ENCODE measurements at places on chromosomes 3 and 15.
A peak's percentile ranks its signal among the peaks of the same experiment; 100 is the strongest.

DNA sequence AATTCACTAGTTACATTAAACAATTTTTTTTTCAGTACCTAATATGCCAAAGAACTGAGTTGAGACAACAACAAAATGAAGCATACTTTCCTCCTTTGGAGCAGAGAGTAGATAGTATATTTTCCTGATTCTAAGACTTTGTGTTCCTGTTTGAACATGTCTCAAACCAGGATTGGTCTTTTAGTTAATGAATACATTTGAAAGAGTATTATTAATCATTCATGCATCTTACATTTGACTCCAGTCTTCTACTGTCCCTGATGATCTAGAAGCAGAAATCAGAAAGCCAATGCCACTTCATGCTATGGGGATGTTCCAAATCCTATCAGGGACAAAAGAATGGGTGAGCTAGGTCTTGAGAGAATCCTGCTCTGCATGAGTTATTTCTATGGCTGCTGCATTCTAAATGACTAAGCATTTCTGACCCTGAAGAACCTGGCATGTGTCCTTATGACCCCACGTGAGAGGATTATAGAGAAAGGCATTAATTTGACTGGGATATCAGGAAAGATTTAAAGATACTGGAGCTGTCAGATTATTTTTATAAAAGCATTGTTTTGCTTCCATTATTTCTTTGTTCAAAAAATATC, 32.9 kb upstream of the MBNL1 start:
- peak; percentile 62 for DNase-seq

GRCh38 chr3:170137986-170138385, 43.5 kb downstream of the PHC3 start:
- peak; percentile 22 for DNase-seq

DNA sequence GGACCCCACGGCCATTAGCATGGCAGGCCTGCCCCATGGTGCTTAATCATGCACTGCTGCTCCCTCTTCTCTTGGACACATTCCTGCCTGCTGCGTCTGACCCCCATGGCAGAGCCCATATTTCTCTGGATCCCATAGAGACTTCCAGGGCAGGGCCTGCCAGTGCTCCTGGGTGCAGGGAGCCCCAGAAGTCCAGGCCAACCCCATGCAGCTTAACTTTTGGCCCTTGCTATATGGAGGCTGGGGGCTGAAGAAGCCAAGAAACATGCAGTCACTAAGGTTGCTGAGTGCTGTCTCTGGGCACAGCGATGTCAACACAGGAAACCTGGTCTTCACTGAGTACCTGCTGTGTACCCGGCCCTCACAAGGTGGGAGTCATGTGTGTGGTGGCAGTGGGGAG, 11.3 kb upstream of the PRKCD start:
- DNase-seq: no peak

GRCh38 chr3:168117059-168117458, 21.3 kb upstream of the GOLIM4 start:
- DNase-seq: peak; percentile 43

DNA sequence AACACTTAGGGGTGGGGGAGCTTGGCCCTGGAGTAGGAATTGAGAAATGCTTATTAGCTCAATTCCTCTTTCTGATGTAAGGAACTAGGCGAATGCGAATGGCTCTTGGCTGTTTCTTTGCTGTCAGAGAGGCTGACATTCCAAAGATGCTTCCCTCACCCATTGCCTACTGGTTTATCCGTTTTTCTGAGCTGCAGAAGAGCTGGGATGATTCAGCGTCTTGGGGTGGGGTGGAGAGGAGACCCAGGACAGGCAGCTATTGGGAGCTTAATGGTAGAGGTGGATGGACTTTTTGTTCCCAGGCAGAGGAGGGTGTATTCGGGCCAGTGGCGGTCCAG, 9.8 kb downstream of the PLEKHO2 start:
- DNase-seq: peak; percentile 56

- DNase-seq: no peak
These were observed 71.6 kb downstream of the IMPG2 start for GRCh38 chr3:101248736-101249135.

GRCh38 chr3:102511639-102512038, 76.8 kb downstream of the ZPLD1 start:
- no peak for DNase-seq

DNA sequence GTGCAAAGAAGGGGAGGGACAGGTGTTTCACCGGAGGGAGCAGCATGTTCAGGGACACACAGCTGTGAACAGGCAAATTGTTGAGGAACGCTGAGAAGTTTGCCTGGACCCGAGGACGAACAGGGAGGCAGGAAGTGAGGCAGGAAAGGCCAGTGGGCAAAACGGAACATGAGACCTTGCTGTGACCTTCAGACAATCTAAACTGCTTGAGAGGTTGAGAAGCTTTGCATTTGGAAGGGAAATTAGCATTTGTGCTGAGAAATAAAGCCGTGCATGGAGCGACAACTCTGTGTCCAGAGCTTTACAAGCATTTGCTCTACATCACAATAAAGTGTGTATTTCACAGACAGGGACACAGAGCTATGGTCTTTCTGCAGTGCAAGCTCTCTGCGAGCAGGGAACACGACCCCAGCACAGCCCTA, 47.9 kb downstream of the CDC25A start:
- DNase-seq: no peak

DNA sequence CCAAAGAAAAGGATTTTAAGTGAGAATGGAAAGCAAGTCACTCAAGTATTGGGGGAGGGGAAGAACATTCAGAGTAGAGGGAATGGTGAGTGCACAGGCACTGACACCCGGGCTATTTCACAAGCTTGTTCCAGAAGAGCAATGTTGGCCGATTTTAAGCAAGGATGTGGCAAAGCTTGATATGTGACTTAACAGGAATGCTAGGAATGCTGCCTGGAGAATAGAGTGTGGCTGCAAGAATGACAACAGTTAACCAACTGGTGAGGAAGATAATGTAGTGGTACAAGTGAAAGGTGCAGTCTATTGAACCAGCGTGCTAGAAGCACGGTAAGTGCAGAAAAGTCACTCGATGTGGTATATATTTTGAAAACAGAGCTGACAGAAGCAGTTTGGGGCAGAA, 6.2 kb upstream of the CCDC80 start:
- no peak for DNase-seq

DNA sequence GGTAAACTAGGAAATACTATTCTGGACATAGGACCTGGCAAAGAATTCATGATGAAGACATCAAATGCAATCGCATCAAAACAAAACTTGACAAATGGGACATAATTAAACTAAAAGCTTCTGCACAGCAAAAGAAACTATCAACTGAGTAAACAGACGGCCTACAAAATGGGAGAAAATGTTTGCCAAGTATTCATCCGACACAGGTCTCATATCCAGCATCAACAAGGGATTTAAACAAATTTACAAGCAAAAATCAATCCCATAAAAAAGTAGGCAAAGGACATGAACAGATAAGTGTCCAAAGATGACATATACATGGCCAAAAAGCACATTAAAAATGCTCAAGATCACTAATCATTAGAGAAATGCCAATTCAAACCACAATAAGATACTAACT, 1088.9 kb downstream of the NAALADL2 start:
- no peak for DNase-seq

DNA sequence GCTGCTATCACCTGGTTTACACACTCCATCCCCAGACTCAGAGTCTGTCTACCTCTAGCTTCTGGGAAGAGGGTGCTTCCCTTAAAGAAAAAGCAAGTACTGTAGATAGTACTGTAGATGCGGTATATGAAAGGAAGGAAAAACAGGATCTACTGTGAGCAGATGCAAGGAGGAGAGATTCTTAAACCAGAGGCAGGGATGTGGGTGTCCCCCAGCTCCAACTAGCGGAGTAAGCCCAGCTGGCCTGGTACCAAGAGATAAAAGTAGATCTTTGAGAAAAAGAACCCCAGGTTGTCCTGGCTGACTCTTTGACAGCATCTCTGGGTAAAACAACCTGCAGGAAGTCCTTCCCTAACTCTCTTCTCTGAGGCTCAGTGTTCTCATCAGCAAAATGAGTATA, 523.7 kb upstream of the PROK2 start:
- DNase-seq: peak; percentile 66

- no peak for DNase-seq
These were observed 163.7 kb downstream of the MEIS2 start for GRCh38 chr15:36936613-36937012.

- no peak for DNase-seq
These were observed 45.9 kb upstream of the CP start for GRCh38 chr3:149267565-149267964.

- DNase-seq: no peak
These were observed 300.3 kb downstream of the TAFA4 start for GRCh38 chr3:68631850-68632545.

GRCh38 chr3:72750405-72750965, 97.8 kb downstream of the SHQ1 start:
- no peak for DNase-seq

DNA sequence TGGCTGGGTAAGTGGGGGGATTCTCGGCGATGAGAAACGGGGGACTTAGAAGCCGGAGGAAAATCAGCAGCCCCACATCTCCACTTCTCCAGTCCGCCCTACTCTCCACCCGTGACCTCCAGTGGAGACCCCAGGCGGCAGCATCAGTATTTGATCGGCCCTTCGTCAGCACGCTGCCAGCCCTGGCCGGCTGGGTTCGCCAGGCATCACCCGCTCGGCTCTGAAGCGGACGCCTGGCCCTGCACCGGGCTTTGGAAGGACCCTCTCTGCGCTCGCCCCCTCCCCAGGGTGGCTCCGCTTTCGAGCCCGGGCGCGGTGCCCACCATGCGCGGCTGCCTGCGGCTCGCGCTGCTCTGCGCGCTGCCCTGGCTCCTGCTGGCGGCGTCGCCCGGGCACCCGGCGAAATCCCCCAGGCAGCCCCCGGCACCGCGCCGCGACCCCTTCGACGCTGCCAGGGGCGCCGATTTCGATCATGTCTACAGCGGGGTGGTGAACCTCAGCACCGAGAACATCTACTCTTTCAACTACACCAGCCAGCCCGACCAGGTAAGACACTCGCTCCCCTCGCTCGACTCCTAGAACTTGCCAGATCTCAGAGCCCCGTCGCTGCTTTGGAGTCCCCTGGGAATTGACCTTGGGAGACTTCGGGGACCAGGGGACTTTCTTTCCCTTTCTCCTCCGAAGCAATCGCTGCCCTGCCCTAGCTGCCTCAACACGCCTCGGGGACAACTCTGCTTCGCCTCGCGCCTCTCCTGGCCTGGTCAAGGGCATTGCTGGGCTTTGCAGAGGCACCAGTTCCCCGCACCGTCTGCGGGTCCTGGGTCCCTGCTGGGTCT, 561 bp downstream of the SIDT1 start:
- DNase-seq: peak; percentile 62

- no peak for DNase-seq
These were observed 29.4 kb downstream of the TP53BP1 start for GRCh38 chr15:43463507-43463906.

DNA sequence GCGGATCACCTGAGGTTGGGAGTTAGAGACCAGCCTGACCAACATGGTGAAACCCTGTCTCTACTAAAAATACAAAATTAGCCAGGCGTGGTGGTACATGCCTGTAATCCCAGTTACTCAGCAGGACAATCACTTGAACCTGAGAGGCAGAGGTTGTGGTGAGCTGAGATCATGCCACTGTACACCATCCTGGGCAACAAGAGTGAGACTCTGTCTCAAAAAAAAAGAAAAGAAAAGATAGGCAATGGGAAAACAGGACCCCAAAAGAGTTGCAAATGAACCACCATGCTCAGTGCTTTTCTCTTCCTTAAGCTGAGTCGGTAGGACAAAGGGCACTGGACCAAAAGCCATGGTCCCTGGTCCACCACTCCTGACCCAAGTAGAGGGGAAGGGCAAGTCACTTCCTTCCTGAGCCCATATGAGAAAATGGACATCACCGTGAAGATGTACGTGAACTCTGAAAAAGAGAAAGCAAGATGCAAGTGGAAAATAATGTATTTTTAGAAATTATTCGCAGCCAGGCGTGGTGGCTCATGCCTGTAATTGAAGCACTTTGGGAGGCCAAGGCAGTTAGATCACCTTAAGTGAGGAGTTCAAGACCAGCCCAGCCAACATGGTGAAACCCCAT, 2.6 kb downstream of the ITGB5 start:
- no peak for DNase-seq

DNA sequence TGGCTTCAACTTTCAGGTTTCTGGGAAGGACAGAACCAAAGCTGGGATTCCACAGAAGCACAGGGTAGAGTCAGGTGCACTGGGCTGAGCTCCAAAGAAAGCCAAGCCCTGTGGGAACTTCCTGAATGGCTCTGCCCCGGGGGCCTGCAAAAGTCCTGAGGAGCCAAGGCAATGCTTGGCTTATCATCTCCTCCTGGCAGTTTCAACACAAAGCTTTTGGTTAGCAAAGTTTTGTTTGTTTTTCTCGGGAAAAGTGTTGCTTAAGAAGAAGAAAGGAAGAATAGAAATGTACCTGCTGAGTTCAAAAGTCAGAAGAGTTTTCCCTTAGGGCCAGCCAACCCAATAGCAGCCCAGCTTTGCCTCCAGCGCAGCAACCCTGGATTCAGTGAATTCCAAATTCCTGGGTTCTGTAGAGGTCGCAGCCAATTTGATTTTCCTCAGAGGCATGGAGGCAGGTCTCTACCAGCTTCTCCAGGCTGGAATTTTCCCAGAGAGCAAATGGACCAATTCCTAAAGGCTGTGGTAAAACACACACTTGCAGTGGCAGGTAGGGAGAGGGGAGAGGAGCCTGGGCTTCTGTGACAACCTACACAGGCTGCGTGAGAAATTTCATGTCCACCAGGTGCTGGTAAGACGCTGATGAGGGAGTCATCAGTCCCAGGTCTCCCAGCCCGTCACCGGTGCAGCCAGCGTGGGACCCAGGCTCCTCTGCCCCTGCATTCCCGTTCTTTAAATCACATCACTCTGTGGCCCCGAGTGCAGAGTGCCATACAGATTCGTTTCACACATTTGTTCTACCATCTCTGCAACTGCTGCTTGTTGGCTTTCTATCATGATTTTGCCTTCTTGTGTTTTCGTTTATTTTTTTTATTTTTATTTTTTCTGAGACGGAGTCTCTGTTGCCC, 54.3 kb upstream of the SNRPA1 start:
- DNase-seq: no peak

- DNase-seq: peak; percentile 34
These were observed 5.2 kb downstream of the TPRA1 start for GRCh38 chr3:127585163-127585812.

All from hematopoietic multipotent progenitor cell treated with erythropoietin and hydrocortisone succinate and interleukin-3 and kit ligand, for 4 days (in vitro differentiated cells).